ENCODE measurements at places on chromosomes 3 and 15. TPM values are rescaled to one million over a fixed set of nuclear protein-coding genes. Genes with fewer than 3 reads are reported as not detected.

STRIT1 gene
- not detected for total RNA-seq

PTH1R gene
- total RNA-seq: not detected

THPO gene
- total RNA-seq: not detected

CLDN1 gene
- not detected for total RNA-seq

PIERCE2 gene
- total RNA-seq: 0.44 TPM

RHO gene
- not detected for total RNA-seq

SLC12A8 gene
- 1.0 TPM for total RNA-seq

RETNLB gene
- not detected for total RNA-seq

TP63 gene
- 0.82 TPM for total RNA-seq

ZNF774 gene
- 0.64 TPM for total RNA-seq

SMCO1 gene
- total RNA-seq: not detected

TRIM71 gene
- total RNA-seq: 0.07 TPM

RBPMS2 gene
- total RNA-seq: not detected

PDCD6IP gene
- total RNA-seq: 163 TPM

UNC45A gene
- total RNA-seq: 78.2 TPM

DNA sequence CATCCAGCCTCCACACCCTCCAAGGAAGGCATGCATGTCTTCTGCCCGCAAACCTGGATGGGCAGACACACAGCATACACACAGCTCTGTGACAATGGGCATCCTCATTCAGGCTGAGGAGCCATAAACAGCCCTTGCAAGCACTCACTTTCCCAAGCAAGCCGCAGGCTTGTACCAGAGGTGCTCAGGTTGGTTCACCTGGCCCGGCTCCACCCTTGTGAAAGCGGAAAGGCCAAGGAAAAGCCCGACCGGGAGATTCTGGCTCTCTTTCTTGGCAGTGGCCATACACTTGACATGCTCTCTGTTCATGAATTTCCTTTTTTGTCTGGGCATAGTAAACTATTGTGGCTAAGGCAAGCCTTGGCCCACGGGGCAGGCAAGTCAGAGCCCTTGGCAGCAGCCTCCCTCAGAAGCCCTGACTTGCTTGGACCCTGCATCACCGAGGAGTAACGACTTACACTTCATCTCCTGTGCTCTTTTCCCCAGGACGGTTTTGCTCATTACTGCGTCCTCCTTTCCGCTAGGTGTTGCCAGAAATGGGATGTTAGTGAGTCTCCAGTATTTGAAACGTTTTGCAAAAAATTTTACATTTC lies 74.6 kb upstream of the BNC1 start:
- no peak for DNase-seq

GRCh38 chr15:62895905-62896316 lies 146.6 kb upstream of the TPM1 start:
- DNase-seq: no peak

- peak; percentile 55 for DNase-seq
These were observed 50.6 kb upstream of the ULK4 start for GRCh38 chr3:42012383-42012934.

GRCh38 chr3:47313341-47314055 lies 30.8 kb downstream of the KLHL18 start:
- no peak for DNase-seq

- no peak for DNase-seq
These were observed 54.9 kb downstream of the HCN4 start for GRCh38 chr15:73313861-73314260.

GRCh38 chr3:65291448-65292125 lies 603.8 kb upstream of the ADAMTS9 start:
- no peak for DNase-seq

DNA sequence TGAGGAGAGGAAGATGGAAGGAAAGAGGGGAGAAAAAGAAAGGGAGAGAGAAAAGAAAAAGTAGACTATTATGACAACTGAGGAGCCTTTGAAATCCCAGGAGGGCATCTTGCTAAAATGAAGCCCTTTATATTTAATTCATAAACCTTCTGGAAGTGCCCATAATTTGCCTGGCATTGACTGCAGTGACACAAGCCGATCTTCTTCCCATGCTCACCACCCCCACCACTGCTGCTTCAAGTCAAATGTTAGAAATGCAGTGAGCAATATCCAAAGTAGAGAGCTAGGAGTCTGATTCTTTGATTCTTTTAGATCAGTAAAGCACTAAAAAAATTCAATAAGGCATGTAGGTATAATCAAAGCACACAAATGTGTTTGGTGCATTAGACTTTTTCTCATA lies 138.7 kb upstream of the SNTN start:
- DNase-seq: no peak

DNA sequence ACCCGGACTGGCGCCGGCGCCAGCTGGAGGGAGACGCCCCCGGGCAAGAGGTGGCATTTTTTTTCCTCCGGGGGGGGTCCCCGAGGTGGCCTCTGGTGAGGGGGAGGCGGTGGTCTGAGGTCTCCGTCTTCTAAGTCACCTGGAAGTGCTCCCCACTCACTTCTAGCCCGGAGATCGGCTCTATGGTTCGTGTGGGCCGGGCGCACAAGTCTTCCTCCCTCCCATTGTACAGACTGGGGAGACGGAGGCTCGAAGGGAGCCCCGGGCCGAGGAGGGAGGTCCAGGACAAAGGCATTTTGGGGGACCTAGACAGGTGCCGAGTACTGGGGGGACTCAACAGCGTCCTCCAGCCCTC lies 4.4 kb downstream of the GATA2 start:
- no peak for DNase-seq

- no peak for DNase-seq
These were observed 30.5 kb upstream of the PRSS50 start for GRCh38 chr3:46748170-46748569.

GRCh38 chr3:10706740-10707399 lies 109.2 kb upstream of the SLC6A11 start:
- DNase-seq: no peak

DNA sequence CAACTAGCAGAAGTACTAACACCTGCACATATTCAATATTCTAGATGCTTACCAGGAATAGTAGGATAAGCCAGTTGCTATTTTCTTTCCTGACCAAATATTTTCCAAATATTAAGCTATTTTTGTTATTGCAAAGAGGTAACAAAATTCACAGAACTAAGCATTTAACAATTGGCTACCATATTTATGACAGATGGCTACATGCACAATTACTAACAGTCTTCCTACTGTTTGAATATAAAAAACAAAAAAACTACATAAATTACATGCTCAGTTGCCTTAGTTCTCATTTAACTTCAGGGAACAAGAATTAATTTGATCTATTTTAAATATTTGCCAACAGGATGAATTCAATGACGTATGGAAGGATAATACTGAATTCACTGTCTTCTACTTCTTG lies 36.2 kb downstream of the CFAP20DC start:
- no peak for DNase-seq

DNA sequence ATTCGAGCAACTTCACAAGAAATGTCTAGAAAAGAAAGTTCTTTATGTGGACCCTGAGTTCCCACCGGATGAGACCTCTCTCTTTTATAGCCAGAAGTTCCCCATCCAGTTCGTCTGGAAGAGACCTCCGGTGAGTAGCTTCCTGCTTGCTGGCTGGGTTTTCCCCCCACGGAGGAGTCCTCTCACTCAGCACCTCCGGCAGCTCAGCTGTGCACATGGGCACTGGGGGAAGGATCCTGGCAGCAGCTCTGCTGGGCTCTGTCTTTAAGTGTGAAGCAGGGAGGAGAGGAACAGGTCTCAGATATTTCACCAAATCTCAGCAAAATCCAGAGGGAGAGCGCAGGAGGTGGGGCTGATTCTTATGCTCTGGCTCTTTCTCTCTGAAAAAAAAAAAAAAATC lies 684 bp downstream of the CAPN3 start:
- no peak for DNase-seq

GRCh38 chr3:87052499-87053260 lies 61.7 kb upstream of the VGLL3 start:
- DNase-seq: no peak

DNA sequence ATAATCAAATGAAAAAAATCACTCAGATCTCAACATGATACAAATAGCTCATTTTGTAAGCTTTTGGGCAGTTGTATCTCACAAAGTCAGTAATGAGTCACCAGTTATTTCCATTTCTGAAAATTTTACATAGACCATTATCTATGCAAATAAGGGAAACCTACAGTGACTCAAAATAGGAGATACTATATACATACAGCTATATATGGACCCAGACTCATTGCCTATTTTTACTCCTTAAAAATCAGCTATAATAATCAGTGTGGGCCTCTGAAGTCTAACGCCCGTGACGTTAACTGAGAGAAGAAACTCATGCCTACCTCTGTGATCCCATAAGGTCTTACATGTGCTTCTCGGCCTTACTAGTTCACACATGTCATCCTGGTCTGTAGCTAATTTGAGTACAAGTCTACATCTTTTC lies 31.6 kb downstream of the LRIG1 start:
- DNase-seq: no peak

GRCh38 chr3:55405436-55405835 lies 81.7 kb downstream of the WNT5A start:
- DNase-seq: no peak

DNA sequence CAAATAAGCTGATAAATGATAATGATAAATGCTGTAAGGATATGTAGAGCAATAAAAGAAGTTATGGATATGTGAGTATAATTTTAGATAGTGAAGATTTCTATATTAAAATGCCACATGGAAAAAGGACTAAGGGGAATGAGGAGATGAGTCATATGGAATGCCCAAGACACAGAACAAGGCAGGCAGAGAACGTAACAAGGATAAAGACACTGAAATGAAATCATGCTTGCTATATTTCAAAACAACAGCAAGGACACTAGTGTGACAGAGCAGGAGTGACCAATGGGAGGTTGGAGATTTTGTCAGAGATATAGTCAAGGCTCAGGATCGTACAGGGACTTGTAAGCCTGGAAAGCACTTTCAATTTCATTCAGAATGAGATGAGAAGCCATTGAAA lies 621.5 kb upstream of the SEMA6D start:
- no peak for DNase-seq

DNA sequence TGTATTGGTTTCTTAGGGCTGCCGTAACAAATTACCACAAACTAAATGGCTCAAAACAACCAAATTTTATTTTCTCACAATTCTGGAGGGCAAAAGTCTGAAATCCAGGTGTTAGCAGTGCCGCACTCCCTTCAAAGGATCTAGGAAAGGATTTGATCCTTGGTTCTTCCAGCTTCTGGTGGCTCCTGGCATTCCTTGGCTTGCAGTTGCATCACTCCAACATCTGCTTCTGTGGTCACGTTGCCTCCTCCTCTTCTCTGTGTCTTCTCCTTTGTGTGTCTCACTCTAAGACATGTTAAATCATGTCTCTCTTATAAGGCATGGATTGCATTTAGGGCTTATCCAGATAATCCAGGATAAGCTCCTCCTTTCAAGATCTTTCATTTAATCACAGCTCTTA lies 262.2 kb downstream of the MEX3B start:
- no peak for DNase-seq

DNA sequence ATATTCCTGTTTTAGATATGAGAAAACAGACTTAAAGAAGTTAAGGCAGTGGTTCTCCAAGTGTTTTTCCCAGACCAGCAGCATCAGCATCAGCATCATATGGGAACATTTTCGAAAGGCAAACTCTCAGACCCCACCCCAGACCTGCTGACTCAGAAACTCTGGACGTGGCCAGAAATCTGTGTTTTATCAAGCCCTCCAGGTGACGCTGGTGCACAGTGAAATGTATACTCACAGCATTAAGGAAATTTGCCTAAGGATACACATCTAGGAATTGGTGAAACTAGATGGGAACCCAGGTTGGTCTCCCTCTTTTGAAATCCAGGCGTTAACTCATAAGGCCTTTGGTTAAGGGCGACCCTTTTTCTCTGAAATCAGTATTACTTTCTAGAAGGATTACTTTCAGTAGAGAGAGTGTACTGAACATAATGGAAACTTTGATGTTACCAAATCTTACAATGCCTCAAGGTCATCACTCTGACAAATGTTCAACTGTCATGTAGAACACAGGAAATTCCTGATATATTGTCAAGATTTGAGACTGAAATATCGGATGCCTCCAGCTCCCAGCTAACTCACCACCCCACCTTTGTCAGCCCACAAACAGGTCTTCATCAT lies 910.2 kb downstream of the ROBO1 start:
- no peak for DNase-seq

GRCh38 chr3:127814325-127814781 lies 8.0 kb downstream of the MGLL start:
- no peak for DNase-seq

DNA sequence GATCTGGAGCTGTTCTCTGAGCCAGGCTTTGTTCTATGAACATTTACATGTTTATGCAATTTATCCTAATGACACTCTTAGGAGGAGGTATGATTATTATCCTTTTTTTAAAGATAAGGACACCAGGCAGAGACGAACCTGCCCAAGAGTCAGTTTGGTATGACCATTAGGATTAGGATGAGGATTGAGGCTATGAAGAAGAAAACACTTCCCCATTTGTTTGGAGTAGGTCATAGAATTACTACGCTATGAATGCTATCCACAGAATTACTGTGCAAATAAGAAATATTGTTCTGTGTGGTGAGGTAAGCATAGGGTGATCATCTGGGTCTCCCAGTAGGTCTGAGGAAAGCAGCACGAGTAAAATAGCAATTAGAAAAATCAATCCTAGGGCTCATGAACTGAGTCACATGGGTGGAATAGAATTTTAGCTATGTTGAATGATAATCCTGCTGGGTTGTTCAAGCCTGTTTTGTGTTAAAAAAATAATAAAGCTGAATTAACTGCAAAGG lies 23.9 kb downstream of the EIF4E3 start:
- no peak for DNase-seq

GRCh38 chr3:54917174-54917573 lies 10.7 kb downstream of the LRTM1 start:
- DNase-seq: no peak

GRCh38 chr15:38671675-38672254 lies 107.2 kb upstream of the RASGRP1 start:
- peak; percentile 62 for DNase-seq

GRCh38 chr15:78944202-78944625 lies 632 bp downstream of the CTSH start:
- no peak for DNase-seq

DNA sequence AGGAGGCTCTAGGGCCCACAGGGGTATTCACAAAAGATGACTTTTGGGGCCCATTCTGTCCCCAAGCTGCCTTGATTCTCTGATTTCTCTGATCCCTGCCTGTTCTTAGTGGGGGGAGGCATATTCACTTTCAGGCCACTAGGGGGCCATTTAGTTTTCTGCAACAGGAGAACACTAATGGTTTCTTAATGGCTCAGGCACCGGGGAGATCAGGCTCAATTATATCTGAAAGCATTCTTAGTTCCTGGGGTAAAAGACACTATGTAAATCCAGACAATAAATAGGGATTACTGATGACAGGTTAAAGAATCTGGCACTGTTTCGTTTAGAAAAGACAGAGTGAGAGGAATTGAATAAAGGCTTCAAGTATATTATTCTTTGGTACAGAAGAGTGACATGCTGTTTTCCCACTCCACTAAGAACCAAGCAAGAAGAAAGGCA lies 2.5 kb upstream of the INAFM2 start:
- DNase-seq: peak; percentile 37

DNA sequence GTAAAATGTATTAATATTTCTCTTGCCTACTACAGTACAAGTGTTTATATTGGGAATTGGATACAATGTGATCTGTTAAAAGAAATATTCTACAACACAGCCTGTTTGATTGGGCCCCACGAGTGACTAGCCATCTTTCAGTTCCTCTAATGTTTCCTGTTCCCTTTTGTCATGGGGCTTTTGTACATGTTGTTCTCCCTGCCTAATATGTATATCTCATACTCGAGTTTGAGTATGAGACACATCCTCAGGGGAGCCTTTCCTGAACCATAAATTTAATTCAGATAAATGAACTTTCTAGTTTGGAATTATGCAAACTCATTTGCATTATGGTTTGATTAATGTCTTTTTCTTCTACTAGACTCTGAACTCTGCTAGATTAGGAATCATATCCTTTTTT lies 65.5 kb downstream of the MEF2A start:
- no peak for DNase-seq

Data from CD8-positive, alpha-beta memory T cell (primary cell).